ENCODE measurements at places on chromosomes 5 and 9.

DNA sequence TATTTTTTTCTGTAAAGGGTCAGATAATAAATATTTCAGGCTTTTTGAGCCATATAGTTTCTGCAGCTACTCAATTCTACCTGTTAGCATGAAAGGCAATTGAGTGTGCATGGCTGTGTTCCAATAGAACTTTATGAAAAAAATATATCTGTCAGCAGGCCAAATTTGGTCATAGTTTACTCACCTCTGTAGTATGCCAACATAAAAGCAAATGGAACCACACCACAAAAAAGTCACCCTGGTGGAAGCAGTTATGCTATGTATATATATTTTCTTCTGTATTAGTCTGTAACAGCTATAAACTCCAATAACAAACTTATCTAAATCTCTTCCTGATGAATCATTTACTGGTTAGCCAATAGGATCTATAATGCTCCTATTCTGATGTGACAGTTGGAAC lies 3.4 kb downstream of the SLC38A9 start:
- no peak for DNase-seq

- DNase-seq: no peak
Measured at GRCh38 chr5:14465116-14465515, 116.5 kb upstream of the OTULINL start.

DNA sequence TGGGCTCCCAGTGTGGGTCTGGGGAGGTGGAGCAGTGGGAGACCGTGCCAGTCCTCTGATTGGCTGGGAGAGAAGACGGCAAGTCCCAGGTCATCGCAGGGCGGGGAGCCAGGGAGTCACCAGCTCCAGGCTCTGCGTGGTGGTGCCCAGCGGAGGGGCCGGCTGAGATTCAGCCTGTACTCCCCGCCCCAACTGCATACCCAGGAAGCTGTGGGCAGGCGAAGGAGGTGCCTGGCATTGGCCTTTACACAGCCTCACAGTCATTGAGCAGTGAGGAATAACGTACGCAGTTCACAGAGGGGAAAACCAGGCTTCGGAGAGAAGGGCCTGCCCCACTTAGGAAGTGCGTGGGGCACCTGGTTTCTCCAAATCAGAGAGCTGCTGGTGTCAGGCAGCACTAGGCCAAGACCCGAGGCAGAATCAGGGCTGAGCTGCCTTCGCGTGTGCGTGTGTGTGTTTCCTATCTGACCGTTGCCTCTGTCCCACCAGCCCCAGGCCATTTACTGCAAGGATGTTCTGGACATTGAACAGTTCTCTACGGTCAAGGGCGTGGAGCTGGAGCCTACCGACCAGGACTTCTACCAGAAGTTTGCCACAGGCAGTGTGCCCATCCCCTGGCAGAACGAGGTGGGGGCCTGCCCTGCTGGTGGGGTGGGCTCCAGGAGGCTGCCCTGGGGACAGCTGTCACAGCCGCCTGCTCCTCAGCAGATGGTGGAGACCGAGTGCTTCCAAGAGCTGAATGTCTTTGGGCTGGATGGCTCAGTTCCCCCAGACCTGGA lies 6.2 kb upstream of the PRR7 start:
- no peak for DNase-seq

GRCh38 chr5:180289433-180289832 lies 2.5 kb downstream of the MAPK9 start:
- DNase-seq: no peak

GRCh38 chr5:162323466-162323865 lies 255.9 kb downstream of the GABRG2 start:
- DNase-seq: peak; percentile 60

DNA sequence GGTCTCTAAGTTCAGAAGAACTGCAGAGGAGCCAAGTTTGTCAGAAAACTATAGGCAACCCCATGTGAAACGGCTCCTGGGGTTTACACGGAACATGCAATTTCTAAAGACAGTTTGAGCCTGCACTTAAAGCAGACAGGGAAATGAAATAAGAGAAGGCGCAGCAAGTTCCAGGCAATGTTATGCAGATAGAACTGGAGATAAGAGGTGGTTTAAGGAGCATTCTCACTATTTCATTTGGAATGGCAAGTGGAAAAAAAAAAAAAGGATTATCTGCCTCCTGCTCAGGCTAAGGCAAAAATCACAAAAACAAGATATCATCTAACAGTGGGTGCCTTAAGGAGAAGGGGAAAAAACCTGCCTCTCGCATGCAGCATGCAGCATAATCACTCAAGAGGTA lies 2252.4 kb downstream of the MAT2B start:
- no peak for DNase-seq

GRCh38 chr5:142507531-142508372 lies 178.1 kb downstream of the FGF1 start:
- no peak for DNase-seq

DNA sequence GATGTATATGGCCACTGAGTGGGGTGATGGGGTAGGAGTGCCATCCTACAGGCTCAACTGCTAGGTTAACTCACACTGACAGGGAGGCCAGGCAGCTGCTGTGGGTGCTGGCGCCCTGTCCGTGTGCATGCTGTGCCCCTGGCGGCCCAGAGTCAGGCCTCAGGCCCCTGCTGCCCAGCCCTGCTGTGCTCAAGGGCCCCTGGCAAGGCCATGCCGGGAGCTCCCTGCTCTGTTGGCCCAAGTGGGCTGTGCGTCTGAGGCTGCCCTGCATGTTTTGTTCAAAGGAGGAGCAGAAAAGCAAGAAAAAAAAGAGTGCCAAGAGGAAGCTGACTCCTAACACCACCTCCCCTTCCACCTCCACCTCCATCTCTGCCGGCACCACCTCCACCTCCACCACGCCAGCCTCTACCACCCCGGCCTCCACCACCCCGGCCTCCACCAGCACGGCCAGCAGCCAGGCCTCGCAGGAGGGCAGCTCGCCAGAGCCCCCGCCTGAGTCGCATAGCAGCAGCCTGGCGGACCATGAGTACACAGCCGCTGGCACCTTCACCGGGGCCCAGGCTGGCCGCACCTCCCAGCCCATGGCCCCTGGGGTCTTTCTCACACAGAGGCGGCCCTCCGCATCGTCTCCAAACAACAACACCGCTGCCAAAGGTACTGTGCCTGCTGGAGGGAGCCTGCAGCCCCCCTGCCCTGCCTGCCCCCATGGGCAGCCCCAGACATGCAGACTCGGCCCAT lies 100.1 kb downstream of the PHF2 start:
- no peak for DNase-seq

DNA sequence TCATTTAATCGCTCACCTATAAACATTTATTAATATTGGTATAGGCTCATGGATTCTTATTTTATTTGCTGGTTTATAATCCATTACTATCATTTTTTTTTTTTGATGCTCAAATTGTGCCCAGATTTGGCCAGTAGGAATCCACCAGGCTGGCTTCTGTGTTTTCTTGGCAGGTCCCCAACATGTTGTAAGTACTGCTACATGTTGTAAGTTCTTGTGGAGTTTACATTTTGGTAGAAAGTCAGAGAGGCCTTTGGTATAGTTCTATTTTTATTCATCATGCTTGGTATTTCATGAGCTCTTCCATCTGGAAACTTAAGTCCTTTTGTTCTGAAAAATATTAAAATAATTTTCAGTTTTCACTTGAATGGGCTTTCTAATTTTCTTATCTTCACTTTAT lies 47.1 kb downstream of the MAT2B start:
- DNase-seq: no peak

DNA sequence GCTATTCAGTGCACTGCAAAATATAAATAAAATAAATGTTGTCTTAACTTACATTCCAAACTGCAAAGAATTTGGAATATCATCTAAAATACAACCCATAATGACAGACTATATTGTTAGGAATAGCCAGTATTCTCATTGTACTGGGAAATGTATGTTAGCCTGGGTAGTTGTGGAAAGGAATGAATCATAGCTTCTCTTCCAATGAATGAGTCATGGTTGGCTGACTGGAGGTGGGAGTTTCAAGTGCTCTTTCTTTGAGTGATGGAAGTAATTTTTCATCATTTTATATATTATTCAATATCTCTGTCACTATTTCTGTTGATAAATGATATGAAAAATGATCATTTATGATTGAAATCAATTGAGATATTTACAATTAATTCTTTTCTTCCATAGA lies 158.6 kb upstream of the ARRDC3 start:
- no peak for DNase-seq

DNA sequence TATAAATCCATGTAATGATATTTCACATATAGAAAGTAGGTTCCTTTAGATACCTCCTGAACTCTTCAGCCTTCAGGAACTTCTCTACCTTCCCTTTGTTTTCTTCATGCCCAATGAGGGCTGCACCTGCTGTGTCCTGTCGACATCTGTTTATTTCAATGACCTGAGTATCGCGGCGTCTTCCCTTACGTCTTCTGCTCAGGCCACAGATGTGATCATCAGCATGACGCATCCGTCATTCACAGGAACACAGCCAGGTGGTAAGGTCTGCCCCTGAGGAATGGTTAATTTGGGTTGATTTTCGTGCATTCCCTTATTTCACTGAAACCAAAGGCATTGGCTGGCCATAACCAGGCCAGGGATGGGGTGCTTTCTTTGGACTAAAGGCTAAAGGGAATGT lies 217.1 kb downstream of the MED10 start:
- no peak for DNase-seq

Data from H4 (cell line).